ENCODE measurements at places on chromosomes 13 and 19.

DNA sequence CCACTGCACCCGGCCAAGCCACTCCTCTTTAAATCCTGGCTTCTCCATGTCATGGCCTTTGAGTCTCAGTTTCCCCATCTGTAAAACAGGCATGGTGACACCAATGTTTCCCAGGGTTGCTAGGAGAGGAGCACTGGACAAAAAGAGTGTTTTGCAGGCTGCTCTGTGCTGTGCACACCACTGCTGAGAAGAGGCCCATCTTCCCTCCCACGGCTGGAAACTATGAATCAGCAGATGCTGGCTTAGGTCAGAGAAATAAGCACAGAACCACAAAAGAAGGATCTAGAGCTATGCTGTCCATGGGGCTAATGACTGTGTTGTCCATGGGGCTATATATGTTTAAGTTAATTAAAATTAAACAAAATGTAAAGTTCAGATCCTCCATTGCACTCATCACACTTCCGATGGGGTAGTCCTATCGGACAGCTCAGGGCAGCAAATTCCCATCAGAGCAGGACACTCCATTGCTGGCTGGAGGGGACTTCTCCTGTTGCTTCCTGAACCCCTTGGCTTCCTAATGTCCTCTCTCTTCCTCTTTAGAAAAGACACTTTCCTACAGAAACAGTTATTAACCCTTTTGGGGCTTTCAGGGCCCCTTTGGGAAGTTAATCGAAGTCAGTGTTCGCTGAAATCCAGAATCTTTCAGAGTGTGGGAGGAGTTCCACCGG, 37.1 kb downstream of the TSHZ3 start:
- no peak for DNase-seq

DNA sequence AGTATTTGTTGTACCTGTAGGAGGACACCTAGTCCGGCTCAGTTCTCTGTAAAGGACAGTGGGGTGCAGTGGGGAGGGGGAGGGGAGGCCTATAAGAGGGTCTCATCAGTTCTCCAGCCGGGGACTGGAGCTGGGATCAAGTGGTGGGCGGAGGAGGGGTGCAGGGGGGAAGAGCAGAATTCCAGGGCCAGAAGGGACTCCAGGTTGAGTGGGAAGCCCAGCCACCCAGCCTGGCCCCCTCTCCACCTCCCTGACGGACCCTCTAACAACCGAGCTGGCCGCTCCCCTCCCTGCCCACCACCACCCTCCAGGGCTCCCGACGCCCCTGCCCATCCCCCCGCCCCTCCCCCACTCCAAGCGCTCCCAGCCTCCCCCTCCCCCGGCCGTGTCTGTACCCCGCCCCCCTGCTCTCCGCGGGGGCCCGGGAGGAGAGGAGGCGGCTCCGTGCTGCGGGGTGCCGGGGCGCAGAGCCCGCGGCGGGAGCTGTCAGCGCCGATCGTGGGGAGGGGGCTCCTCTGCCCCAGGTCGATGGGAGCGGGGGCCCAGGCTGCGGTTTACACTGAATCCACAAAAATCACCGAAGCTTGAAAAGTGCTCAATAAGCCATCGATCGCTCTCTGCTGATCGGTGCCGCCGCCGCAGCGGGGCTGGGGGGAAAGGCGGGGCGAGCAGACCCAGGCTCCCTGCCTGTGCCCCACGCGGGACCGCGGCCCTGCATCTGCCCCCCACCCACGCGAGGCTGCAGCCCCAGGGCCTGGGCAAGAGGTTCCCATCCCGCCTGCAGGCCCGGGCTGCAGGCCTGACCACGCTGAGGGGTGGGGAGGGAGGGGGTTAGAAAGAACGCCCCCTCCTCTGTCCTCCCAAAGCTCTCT, 34.6 kb upstream of the ONECUT3 start:
- DNase-seq = no peak

GRCh38 chr13:110576736-110577476, 15.4 kb upstream of the RAB20 start:
- DNase-seq = no peak

- DNase-seq = no peak
These were observed at the start of gene ZNF792 for GRCh38 chr19:34963573-34964406. ZNF792 (minus strand) TSS chr19:34964229; CDS start chr19:34963662, 567 bp downstream.

DNA sequence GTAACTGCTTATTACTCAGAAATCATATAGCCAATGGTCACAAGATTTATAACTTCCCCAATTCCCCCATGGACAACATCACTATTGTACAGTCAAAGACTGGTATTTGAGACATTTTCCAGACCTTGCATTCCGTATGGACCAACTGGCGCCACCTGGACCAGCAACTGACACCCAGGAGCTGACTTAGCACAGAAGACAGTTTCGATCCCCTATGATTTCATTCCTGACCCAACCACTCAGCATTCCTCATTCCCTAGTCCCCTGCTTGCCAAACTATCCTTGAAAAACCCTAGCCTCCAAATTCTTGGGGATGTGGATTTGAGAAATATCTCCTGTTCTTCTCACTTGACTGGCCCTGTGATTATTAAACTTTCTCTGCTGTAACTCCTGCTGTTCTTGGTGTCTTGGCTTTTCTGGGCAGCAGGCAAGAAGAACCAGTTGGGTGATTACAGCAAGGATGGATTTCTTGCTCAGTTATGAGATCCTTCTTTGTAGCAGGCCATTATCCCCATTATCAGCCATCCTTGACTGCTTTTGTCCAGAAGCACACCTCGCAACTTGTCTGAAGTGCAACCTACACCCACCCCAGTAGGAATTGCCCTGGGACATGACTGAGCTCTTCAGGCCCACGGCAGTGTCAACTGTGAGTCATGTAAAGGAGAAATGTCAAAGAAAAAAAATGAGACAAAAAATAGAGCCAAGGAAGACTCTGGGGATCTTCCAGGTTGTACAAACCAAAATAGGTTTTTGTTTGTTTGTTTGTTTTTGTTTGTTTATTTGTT, 13.7 kb upstream of the MAP3K10 start:
- no peak for DNase-seq

DNA sequence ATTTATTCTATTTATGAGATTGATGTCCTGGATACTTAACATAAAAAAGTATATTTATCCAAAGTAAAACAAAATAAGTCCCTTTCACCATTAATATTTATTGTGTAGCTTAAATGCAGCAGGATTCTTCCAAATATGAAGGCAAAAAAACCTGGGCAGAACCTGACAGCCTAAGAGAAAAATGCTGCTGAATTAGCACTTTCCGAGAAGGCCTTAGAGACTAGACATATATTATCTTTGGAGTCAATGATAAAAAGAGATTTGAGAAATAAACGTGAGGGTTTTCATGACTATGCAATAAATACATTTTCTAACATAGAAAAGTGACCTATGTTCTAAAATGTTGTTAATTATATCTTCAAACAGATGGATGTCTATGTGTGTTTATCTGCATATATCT, 566.9 kb downstream of the PCDH9 start:
- no peak for DNase-seq

DNA sequence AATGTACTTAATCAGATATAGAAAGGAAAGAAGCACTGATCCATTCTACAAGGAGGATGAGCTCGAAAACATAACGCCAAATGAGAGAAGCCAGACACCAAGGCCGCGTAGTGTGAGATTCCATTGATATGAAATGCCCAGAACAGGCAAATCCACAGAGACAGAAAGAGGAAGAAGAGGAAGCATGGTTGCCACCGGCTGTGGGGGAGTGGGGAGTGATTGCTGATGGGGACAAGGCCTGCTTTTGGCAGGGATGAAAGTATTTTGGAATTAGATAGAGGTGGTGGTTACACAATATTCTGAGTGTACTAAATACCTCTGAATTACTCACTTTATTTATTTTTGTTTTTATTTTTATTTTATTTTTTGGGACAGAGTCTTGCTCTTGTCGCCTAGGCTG, 50.2 kb upstream of the KLF2 start:
- no peak for DNase-seq

- DNase-seq = no peak
These were observed 40.6 kb downstream of the FBN3 start for GRCh38 chr19:8108560-8109445.

GRCh38 chr13:80782441-80782840, 441.5 kb upstream of the SPRY2 start:
- DNase-seq = no peak

DNA sequence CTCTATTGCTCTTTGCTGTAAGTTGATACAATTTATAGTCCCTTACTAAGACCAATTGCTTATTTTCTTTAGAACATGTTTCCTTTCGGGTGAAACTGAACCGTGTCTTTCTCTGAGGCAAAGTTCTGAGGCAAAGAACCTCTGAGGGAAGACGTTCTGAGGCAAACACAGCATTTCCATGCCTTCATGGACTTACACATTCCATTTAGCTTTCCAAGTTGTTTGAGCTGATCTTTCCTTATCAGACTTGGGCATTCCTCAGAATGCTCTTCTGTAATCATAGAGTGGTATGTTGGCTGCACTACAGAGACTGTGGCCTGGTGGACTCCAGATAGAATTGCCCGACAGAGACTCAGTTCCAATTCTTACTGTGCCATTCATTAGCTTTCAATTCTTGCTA, 579.1 kb downstream of the KCTD12 start:
- no peak for DNase-seq

- DNase-seq = no peak
These were observed 34.7 kb upstream of the WDFY2 start for GRCh38 chr13:51549593-51549992.

DNA sequence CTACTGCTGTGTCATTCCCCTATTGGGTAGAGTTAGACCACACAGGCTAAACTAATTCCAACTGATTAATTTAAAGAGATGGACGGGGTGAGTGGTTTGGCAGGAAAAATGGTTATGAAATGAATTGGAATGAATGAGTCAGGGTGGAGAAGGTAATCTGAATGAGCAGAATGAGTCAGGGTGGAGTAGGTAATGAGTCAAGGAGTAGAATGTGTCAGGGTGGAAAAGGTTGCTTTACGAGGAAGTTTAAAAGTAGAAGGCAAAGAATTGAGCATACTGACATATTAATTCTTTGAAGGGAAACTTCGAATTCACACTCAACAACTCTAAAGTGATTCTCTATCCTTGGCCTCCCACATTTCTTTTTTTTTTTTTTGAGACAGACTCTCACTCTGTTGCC, 12.7 kb upstream of the ZNF121 start:
- DNase-seq = no peak

DNA sequence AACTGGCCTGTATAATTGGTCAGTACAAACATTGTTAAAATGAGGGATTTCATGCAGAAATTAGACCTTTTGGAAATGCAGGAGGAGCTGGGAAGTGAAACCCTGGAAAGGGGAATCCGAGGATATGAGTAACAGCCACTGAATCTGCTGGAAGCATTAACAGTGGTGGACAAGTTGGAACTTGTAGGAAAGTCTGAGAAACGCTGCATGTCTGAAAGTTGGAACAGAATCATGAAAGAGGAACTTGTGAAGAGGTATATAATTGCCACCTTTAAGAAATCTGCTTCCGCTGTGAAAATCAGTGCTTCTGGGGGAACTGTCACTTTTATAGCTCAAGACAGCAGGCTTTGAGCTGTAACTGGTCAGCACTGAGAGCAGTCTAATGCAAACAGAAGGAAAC, 716.5 kb upstream of the PRR20A start:
- no peak for DNase-seq

DNA sequence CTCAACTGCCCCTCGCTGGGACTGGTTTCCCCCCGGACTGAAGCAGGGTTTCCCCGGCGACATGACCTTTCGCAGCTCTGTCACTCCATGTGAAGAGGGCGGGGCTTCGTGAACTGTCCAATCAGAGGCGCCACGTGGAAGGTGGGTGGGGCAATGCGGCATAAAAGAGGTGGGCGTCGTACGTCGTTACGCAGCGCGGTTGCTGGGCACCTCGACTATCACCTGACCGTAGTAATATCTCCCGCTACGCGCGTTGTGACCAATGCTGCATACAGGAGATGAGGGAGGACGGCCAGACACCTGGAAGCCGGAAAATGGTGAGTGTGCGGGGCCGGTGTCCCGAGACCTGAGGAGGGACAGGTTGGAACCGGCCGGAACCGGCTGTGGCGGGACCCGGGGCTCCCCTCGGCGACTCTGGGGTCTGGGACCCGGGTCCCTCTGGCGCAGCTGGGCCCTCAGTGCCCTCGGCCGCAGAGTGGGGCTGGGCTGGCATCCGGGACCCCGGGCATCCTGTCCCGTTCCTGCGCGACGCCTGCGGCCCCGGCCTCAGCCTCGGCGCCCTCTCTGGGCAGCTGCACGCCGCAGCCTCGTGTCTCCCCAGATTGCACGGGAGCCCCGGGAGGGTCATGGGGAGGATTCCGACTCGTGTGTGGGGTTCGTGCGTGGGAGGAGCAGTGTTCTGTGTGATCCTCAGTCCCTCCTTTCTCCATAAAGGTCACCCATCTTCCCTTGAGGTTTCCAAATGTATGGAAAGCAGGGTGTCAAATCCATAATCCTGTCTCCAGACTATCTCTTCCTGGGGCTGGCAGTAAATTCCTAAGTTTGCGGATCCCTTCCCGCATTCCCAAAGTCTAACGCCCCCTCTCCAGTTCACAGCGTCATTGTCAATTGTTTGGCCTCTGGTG, 32.2 kb downstream of the ZNF136 start:
- no peak for DNase-seq

DNA sequence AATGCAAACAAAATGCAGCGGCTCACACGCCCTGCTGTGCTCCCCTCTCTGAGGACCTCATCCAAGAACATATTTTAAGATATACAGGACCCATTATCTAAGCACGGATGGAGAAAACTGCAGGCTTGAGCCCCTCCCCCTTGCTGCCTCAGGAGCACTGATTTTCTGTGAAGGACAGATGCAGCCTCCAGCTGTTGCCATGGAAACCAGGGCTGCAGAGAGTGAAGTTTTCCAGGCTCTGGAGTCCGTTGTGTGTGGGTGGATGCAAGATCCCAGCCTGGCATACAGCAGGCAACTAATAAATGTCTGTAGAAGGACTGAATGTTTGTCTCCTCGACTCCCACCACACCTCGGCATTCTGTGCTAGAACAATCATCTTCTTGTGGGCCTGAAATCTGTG, 105.6 kb upstream of the PEG3 start:
- DNase-seq = no peak

GRCh38 chr19:1049800-1050199, 9.9 kb downstream of the ABCA7 start:
- no peak for DNase-seq

- no peak for DNase-seq
These were observed 18.4 kb upstream of the URI1 start for GRCh38 chr19:29923653-29924052.

DNA sequence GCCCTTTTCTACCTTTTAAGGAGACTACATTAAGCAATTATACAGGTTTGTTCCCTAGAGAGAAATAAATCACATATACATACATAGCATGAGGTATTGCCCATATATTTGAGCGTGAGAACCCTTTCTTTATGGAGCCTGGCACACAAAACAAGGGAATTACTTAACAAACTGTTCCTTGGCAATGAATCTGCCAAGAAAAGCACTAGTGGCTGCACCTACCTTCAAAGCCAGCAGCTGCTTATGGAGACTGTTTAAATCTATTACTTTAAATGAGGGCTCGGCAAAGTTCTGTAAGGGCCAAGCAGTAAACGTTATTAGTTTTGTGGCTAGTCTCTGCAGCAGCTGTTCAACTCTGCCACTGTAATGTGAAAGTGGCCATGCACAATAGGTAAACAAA, 7.0 kb downstream of the RFX1 start:
- no peak for DNase-seq

GRCh38 chr19:584240-585001, 5.3 kb upstream of the HCN2 start:
- no peak for DNase-seq

GRCh38 chr19:43743059-43743458, 11.7 kb downstream of the SMG9 start:
- no peak for DNase-seq

GRCh38 chr13:41098761-41099160, 33.8 kb downstream of the KBTBD6 start:
- DNase-seq = no peak

GRCh38 chr13:113220141-113220598, 10.8 kb downstream of the CUL4A start:
- no peak for DNase-seq

Measured in NCI-H187 treated with DMSO at 0.1 percent for 48 hours (cell line).